Urinary bladder (tissue), 4 donors: ENCODE measurements at places on chromosomes 2 and 18. TPM values are rescaled to one million over a fixed set of nuclear protein-coding genes. Genes with fewer than 3 reads are reported as not detected.

- DNase-seq, result no peak
Observed at GRCh38 chr2:30612371-30612770, 165.3 kb downstream of the LCLAT1 start.

DNA sequence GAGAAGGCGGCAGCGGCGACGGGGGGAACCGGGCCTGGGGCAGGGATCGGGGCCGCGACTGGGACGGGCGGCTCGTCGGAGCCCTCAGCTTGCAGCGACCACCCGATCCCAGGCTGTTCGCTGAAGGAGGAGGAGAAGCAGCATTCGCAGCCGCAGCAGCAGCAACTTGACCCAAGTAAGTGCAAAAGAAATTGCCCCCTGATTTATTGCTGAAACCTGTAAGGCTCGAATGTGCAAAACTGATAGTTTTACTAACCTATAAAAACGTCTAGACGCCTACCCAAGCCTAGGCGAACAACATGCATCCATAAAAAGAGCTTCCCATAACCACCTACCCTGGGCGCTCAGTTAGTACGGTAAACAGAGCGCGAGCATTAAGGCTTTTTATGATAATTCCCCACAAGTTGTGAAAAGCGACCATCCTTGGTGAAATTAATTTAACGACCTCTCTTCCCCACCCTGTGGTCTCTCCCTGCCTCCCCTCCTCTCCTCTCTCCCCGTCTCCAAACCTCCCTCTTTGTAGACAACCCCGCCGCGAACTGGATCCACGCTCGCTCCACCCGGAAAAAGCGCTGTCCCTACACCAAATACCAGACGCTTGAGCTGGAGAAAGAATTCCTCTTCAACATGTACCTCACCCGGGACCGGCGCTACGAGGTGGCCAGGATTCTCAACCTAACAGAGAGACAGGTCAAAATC lies 1.0 kb downstream of the HOXD9 start:
- DNase-seq, result no peak

DNA sequence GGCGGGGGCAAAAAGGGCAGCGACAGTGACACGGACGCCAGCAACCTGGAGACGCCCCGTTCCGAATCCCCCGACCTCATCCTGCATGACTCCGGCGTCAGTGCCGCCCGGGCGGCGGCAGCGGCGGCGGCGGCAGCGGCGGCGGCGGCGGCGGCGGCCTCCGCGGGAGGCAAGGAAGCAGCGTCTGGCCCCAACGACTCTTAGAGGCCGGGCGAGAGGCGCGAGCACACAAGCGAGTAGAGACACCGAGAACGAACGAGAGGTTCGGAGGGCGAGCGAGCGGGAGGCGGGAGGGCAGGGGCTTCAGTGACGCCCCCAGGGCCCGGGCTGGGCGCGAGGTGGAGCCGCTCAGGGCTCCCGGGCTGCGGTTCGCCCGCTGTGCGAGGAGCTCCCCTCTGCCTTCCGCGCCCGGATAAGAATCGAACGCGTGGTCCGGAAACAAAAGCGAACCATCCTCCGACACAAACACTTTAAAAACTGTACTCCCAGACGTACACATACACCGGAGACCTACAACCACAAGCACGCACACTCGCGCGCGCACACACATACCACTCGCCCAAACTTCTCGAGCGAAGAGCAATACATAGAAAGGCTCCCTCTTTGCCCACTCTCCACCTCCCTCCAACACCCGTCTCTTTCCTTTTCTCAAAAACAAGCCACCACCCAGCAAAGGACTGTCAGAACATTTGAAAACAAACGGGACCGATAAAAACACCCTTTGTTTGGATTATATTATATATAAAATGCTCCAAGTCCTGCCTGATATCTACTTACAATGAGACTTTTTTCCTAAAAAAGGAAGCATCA lies 2.8 kb downstream of the SP9 start:
- DNase-seq, result no peak

GRCh38 chr2:46872902-46873603 lies 42.6 kb downstream of the MCFD2 start:
- DNase-seq, result no peak

GRCh38 chr2:33288011-33288410 lies 188.4 kb upstream of the RASGRP3 start:
- DNase-seq, result no peak

DNA sequence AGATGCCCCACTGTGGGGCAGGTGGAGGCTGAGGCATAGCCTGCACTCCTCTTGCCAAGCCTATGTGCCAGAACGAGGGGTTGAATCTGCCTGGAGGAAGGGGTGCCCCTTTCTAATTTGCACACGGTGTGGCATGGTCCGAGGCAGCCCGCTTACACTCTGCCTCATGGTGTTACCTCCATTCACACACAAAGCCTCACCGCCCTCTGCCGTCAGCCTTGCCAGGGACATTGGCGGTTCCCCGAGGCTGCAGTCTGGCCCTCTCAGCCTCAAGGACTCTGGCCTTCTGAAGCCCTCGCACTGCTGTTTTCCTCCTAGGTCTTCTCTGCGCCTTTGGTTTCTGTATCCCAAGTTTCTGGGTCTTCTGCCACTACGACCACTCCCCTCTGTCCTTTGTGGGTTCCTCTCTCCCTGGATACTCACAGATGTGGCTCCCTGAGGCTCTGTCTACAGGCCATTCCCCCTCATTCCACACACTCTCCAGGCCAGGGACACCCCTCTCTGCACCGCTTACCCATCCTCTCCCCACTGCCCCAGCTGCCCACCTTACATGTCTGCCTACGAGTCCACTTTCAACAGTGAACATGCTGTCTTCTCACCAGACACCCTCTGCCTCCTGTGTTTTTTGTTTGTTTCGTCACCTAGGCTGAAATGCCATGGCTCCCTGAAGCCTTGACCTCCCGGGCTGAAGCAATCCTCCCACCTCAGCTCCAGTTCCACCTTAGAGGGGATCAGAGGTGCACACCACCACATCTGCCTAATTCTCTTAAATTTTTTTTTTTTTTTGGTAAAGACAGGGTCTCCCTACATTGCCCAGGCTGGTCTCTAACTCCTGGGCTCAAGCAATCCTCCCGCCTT lies 7.9 kb upstream of the ASPRV1 start:
- DNase-seq, result no peak

- no peak for DNase-seq
Observed at GRCh38 chr2:17757321-17757720, 3.4 kb downstream of the GEN1 start.

DNA sequence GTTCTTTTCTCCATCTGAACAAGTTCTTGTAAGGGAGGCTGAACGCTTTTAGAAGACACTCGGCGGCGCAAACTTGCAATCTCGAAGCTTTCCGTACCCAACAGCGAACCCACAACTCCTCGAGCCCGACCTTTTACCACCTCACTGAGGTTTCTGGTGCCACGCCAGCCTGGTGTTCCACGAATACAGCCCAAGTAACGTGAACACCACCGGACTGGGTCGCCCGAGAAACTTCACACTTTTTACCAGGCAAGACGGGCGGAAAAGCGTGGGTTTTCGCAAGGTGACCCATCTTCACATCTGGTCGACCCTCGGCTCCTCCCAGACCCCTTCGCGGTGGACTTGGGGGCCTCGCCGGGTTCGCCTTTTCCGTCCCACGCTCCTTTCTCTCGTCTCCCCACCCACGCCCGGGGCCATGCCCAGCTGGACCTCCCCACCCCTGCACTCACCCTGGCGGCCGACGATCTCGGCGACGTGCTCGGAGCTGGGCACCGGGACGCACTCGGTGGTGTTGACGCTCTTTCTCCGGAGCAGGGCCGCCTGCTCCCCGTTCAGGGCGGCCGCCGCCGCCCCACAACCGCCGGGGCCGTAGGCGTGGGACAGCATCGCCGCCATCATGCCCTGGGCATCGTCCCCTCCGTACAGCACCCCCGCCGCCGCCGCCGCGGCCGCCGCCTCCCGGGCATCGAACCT lies 1.2 kb downstream of the MEX3C start:
- DNase-seq, result no peak

- no peak for DNase-seq
Observed at GRCh38 chr2:12903272-12903671, 186.5 kb downstream of the TRIB2 start.

DNA sequence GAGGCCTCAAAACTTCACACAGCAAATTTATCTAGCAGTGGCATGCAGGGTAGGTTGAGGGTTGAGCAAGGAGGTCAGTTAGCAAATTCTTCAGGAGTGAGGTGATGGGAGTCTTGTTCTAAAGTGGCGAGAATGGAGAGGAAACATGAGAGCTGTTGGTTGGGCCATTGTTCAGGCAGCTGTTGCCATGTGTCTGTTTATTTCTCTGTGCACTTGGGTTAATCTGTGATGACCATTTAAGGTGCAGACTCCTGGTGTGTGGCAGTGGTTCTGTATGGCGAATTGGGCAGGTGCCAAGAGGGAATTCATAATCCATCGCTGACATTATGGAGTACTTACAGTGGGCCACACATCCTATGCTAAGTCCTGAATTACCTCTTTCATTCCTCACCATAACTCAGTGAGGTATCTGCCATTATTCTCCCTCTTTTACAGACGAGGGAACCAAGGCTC lies 30.4 kb downstream of the TMEM178A start:
- DNase-seq, result no peak

GRCh38 chr2:202023198-202023903 lies 10.3 kb upstream of the FZD7 start:
- no peak for DNase-seq

GRCh38 chr2:109193807-109194619 lies 65.0 kb downstream of the SH3RF3 start:
- DNase-seq, result no peak

GRCh38 chr2:77566131-77566530 lies 44.0 kb upstream of the LRRTM4 start:
- no peak for DNase-seq

GRCh38 chr18:12416098-12416729 lies 8.5 kb downstream of the PRELID3A start:
- no peak for DNase-seq

DNA sequence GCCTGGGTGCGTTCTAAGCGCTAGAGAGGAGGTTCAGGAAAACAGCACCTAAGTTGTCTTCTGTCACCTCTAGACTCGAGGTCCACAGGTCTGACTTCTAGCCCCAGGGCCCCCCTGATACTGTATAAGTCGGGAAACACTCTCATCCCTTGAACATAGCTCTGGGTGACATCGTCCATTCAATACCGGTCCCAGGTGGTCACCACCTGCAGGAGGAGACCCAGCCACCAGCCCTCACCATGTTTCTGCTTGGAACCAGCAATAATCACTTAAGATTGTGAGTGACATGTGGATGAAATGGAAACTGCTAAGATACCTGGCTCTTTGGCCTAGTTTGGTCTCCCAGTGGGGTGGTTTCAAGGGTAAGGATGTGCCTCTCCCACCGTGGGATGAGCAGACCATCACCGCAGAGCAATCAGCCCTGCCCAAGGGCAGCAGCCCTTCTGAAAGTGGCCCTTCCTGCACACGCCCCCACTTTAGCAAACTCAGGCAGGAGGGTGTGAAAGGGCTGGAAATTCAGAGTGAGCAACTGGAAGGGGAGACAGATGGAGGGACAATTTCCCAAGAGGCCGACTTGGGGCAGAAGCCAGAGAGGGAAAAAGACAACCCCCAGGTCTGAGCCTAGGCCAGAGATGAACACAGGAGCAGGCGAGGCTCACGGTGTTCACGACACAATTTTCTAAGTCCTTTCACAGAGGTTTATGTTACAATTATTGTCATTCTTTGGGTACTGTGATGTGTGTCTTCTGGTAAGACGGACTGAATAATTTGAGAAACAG lies 95.2 kb downstream of the ZNF516 start:
- DNase-seq, result no peak

GRCh38 chr2:23520256-23520655 lies 135.3 kb downstream of the KLHL29 start:
- DNase-seq, result no peak

GRCh38 chr2:158989165-158989564 lies 20.7 kb downstream of the TANC1 start:
- no peak for DNase-seq

DNA sequence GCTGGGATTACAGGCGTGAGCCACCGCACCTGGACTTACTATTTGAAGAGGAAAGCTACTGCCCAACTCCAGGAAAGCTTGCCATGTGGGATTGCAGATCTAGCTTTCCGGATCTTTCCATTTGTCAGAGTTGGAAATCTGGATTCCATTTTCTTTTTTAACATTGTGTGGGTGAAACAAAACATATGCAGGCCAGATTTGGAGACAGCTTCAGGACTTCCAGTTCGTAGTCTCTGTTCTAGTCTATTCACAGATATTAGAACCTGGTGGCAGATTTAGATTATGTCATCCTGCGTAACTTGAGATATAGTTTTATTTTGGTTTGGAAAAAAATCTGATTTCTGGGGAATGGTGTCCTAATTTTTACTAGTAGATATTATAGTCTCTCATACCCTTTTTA lies 70.5 kb downstream of the ZNF236 start:
- no peak for DNase-seq

DNA sequence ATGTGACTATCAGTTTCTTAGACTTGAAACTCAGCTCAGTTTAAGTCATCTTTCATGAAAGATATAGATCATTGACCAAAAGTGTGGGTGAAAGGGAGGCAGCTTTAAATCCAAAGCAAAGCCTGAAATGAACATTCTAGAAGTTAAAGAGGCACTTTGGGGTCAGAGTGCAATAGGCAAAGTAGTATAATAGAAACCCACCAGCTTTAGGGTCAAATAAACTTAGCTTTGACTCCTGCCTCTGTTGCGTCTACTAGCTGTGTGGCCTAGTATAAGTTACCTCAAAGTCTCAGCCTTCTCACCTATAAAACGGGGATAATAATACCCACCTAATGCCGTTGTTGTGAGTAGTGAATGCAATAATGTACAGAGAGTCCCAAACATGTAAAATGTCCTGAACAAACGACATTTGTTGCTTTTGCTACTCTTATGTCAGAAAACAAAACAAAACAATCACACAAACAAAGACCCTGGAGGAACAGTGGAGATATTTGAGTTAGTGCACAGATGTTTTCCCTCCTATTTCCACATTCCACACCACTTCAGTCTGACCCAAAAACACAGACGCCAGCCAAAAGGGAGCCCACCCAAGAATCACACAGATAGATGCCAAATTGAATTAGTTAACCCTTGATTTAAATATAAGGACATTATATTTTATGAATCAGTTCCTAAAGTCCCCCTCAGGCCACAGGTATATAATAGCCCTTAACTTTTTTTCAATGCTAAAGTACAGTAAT lies 657.0 kb downstream of the ARHGAP15 start:
- no peak for DNase-seq

GRCh38 chr18:26864658-26865057 lies 849 bp downstream of the AQP4 start:
- no peak for DNase-seq

The DQX1 gene
- polyA plus RNA-seq, result 0.27 TPM

The KLF7 gene
- polyA plus RNA-seq, result 15.1 TPM

The SERPINB13 gene
- not detected for polyA plus RNA-seq

The COLEC11 gene
- 23.1 TPM for polyA plus RNA-seq

The TTR gene
- 0.82 TPM for polyA plus RNA-seq

The ANKRD30BL gene
- polyA plus RNA-seq, result not detected

The AQP12B gene
- polyA plus RNA-seq, result not detected
